ENCODE measurements at places on chromosomes 5 and 9. TPM values are rescaled to one million over a fixed set of nuclear protein-coding genes. Genes with fewer than 3 reads are reported as not detected.

DNA sequence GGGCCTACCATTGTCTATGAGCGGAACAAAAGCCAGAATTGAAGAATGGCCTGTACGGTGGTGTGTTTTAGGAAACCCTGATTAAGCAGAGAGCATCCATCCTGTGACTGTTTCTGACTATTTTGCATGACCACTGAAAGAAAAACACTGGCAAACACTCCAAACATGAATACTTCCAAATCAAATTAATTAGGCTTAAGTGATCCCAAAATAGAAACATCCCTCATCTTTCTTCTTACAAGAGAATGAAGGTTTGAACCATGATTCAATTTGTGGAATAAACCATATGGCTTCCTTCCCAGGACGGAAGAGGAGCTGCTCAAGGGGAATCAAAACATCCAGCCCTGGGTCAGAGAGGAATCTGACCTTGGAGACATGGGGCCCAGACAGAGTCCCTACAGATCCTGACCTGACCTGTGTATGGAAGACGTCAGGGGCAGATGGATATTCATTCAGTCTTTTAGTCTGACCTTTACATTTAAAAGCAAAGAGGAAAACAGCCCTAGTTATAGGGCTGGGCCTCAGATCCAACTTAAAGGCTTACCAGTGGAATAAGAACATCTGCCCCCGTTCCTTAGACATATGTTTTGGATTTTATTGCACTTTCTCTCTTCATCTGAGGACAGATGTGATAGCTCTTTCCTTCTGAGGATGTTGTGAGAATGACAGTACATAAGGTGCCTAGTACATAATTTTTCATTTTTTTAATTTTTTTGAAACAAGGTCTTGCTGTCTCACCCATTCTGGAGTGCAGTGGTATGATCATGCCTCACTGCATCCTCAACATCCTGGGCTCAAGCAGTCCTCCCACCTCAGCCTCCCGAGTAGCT, 17.6 kb upstream of the RECK start:
- DNase-seq: peak; percentile 10

GRCh38 chr5:10248378-10249260, 1.1 kb downstream of the ATPSCKMT start:
- DNase-seq: no peak

- DNase-seq: peak; percentile 37
Measured at GRCh38 chr9:31683116-31683515, 701.3 kb upstream of the ACO1 start.

DNA sequence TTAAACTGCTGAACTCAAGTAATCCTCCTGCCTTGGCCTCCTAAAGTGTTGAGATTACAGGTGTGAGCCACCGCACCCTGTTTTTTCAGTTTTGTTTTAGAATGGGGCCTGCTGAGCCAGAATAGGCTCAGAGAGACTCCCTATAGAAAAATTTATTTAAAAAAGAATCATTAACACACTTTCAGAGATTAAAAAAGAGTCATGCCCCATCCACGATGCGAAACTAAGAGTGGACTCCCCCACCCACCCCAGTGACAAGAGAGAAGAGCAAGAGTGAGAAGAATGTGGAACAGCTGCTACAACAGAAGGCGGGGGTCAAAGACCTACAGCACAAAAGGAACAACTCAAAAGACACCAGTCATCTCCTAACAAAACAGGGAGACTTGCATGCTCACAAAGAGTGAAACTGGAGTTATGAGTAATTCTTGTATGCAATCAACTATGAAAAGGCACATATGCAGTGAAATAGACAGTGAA, 47.2 kb downstream of the GLDC start:
- peak; percentile 18 for DNase-seq

The MARVELD2 gene
- total RNA-seq: not detected

The OCLN gene
- total RNA-seq: 0.10 TPM

The PNPLA7 gene
- total RNA-seq: 1.3 TPM

The PCDHB12 gene
- total RNA-seq: 5.4 TPM

The SCGB3A2 gene
- not detected for total RNA-seq

The HACD4 gene
- total RNA-seq: 0.16 TPM

All from myocyte (in vitro differentiated cells).